ENCODE measurements at places on chromosomes 6 and 20.

- DNase-seq, result no peak
Observed at GRCh38 chr6:5772408-5773120, 234.2 kb downstream of the NRN1 start.

- DNase-seq, result no peak
Observed at GRCh38 chr20:50303573-50304500, 113.2 kb downstream of the CEBPB start.

DNA sequence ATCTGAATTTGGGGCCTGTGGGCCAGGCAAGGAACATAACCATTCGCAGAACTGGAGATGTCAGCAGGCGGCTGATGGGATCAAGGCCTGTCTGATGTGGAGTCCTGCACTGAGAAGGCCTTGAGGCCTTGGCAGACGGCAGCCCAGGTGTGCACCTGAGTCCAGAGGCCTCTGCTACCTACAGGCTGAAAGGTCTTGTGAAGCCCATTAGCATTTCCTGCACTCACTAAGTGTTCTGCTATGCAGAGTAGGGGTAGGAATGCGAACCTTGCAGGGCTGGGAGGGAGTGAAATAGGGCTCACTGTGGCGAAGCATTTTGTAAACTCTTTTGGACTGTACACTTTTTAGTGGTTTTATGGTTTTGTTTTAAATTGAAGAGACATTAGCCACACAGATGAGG lies 48.3 kb upstream of the RNF24 start:
- DNase-seq, result no peak

- DNase-seq, result no peak
Observed at GRCh38 chr6:148700047-148700715, 46.6 kb upstream of the UST start.

- no peak for DNase-seq
Observed at GRCh38 chr6:15509335-15509933, 153.4 kb downstream of the DTNBP1 start.

GRCh38 chr6:27478706-27479318 lies 5.9 kb upstream of the ZNF184 start:
- peak; percentile 86 for DNase-seq

DNA sequence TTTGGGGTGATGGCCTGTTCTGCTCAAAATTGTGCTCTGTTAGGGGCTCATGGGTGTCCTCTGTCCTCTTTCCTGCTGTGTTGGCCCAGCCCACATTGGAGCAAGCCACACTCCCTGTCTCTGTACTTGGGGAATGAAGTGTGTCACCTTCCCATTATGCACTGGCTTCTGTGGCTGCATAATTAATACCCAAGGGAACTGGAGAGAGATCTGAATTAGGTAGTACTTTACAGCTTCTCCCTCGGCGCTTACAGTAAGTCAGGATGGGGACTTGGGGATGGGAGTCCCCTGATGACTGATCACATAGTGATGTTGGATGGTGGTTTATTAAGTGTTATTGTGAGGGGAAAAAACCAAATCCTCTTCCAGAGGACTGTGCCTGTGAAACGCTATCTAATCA lies 116.6 kb downstream of the FOXO3 start:
- no peak for DNase-seq

DNA sequence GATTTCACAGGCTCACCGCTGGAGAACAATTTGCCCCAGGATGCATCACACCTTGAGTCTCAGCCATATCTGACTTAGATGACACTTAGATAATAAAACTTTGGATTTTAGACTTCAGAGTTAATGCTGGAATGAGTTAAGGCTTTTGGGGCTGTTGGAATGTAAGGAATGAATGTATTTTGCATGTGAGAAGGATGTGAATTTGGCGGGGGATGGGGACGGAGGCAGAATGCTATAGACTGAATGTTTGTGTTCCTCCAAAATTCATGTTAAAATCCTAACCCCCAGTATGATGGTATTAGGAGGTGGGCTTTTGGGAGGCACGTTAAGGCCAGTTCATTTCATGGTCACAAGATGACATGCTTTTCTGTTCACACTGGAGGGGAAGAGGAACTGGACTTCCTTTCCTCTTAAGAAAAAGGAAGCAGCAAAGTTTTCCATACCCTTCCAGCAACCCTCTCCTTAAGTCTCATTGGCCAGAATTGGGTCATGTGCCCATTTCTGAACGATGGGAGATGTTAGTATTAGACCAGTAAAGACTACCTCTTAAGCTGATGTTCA lies 5.8 kb upstream of the SRXN1 start:
- no peak for DNase-seq

DNA sequence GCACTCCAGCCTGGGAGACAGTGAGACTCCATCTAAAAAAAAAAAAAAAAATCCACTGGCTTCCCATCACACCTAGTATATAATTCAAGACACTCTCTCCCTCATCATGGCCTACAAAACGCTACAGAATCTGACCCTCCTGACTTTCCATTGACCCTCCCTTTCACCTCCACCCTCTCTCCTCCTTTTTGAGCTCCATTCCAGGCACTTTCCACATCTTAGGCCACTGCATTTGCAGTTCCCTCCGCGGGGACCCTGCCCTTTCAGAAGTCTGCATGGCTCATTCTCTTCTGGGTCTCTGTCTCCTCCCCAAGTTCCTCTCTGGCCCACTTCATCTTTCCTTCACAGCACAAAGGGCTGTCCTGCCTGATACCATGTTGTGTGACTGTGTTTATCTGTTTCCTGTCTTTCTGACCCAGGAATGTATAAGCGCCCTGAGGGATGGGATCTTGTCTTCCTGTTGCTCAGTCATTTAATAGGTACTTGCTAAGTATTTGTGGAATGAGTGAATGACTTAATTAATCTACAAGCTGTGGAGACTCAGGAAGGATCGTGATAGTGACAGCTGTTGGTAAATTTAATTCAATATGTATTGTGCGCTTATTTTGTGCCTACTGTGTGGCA lies 35.2 kb downstream of the NCR2 start:
- DNase-seq, result no peak

DNA sequence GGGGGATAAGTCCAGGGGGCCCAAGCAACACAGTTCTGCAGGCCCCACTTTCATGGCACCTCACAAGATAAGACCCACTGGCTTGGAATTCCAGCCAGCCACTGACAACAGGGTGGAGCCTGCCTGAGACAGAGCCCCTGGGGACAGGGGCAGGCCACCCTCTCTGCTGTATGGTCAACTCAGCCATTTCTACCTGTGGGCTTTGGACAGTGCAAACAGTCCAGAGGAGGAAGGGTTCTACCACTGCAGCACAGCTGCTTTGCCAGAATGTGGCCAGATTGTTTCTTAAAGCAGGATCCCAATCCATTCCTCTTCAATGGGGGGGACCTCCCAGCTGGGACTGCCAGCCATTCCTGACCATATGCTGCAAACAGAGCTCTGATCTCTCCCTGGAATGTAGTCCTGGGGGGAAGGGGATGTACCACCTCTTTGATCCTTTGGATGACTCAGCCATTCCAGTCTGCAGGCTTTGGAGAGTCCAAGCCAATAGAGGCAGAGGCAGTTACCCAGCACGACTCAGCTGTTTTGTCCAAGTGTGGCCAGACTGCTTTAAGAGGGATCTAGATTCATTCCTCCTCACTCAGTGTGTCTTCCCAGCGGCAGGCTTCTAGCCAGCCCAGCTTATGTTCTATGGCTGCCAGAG lies 842.2 kb downstream of the EPHA7 start:
- no peak for DNase-seq

- DNase-seq, result no peak
Observed at GRCh38 chr6:99276747-99277146, 72.7 kb downstream of the FAXC start.

- DNase-seq, result no peak
Observed at GRCh38 chr6:53854843-53855567, 60.2 kb downstream of the LRRC1 start.

DNA sequence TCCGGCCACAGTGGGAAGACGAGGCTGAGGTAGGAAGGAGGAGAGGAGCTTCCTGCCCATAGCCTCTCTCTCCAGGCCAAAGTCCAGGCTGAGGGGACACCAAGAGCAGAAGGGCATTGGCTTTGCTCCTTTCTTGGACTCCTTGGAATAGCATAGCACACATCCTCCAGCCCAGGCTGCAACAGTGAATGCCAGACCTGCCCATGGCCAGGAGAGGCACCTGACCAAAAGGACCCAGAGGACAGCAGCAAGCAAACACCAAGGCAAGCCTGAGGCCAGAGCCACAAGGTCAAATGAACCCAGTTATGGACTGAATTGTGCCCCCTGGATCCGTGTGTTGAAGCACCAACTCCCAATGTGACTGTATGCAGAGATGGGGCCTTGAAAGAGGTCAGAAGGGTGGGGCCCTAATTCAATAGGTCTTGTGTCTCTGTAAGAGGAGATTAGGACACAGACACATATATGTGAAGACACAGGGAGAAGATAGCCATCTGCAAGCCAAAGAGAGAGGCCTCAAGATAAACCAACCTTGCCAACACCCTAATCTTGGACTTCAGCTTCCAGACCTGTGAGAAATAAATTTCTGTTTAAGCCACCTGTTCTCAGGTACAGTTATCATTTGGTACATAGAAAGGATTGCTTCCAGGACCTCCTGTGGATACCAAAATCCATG lies 126.5 kb upstream of the NXT1 start:
- no peak for DNase-seq

DNA sequence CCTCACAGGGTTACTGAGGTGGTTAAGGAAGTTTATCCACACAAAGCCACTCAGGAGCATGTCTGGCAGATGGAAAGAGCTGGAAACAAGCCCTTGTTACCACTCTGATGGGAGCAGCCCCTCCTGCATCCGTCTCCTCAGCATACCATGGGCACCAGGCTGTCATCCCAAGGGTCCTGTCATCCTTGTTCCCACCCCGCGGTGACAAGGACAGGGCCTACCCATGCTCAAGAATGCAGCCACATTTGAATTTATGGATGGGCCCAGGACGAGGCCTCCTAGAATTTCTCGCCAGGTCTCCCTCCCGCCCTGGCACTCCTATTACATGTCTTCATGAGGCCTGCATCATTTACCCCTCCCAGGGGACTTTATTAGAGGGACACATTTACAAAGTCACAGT lies 60.0 kb downstream of the NPEPL1 start:
- no peak for DNase-seq

DNA sequence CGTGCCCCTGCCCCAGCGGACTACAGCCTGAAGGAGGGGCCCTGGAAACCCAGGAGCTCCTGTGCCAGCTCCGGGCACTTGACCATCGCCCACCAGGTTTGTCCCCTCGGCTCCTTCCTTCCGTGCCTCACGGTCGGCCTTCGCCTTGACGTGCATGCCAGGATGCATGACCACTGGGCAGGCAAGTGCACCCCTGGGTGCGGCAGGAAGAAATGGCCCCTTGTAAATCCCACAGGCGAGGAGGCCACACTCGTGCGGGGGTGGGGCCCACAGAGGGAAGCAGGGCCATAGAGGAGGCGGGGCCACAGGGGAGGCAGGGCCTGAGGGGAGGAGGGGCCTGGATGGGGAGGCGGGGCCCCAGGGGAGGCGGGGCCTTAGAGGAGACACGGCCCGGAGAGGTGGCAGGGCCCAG lies 81.7 kb downstream of the YTHDF1 start:
- DNase-seq, result no peak

GRCh38 chr6:50301307-50301706 lies 251.6 kb upstream of the DEFB112 start:
- DNase-seq, result no peak

- no peak for DNase-seq
Observed at GRCh38 chr20:41483553-41483930, 116.9 kb upstream of the EMILIN3 start.

DNA sequence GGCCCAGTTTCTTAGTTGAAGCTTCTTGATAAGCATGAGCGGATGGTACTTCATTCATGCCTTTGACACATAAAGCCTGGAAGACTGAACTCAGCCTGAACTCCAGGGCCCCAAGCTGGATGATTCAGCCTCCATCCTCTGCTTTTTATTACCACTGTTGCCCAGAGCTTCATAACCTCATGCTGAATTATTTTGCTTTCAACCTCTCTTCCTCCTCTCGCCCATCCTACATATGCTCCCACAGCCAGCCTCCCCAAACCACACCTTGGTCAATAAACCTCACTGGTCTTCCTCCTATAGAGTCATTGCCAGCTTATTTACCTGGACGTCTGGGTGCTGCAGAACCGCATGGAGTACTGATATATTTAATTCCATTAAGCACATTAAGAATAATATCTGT lies 59.4 kb downstream of the SLC35B3 start:
- DNase-seq, result no peak

GRCh38 chr6:906920-907319 lies 214.0 kb upstream of the EXOC2 start:
- no peak for DNase-seq

GRCh38 chr6:33981861-33982260 lies 164.0 kb downstream of the GRM4 start:
- no peak for DNase-seq

- DNase-seq, result no peak
Observed at GRCh38 chr6:29917857-29918256, 24.5 kb upstream of the HLA-A start.

GRCh38 chr20:23215344-23215995 lies 129.3 kb upstream of the CD93 start:
- no peak for DNase-seq

GRCh38 chr6:16811277-16811979 lies 50.2 kb upstream of the ATXN1 start:
- no peak for DNase-seq

- no peak for DNase-seq
Observed at GRCh38 chr6:36980876-36981619, 4.9 kb downstream of the MTCH1 start.

DNA sequence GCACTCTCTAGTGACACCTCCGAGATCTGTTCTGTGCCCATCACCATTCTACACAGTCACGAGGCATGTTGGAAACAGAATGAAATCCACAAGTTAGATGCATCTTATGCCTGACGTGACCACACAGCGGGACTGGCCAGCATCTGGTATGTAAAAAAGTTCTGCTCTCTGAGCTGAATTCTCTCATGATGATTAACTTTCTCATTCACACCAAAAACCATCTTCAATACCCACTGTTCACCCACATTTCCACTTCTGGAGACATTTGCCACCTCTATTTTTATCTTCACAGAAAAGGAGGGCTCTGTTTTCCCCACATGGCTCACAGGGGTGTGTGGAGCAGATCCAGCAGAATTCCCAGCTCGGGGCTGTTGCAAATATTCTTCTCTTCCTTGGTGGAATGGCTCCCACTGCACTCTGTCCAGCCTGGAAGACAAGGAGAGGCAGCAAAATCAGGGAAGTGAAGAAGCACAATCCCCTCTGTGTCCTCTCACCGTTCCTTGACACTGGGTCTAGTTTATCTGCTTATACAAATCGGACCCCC lies 303.4 kb downstream of the TAF4 start:
- DNase-seq, result no peak

- no peak for DNase-seq
Observed at GRCh38 chr20:62369815-62370114, 2.7 kb upstream of the LAMA5 start.

- no peak for DNase-seq
Observed at GRCh38 chr6:136520517-136520916, 29.7 kb downstream of the MAP7 start.

- no peak for DNase-seq
Observed at GRCh38 chr6:139287868-139288267, 3.9 kb downstream of the TXLNB start.

- no peak for DNase-seq
Observed at GRCh38 chr6:113629256-113629655, 227.9 kb upstream of the MARCKS start.

DNA sequence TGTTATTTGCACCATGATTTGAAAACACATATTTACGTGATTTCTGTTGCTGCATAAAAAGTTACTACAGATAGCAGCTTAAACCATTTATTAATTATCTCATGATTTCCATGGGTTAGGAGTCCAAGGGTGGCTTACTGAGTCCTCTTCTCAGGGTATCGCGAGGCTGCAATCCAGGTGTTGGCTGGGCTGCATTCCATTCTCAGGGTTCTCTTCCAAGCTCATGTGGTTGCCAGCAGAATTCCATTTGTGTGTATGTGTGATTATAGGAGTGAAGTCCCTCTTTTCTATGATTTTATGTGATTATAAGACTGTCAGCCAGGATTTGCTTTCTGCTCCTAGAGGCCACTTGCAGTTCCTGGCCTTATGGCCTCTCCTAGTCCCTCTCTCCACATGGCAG lies 135.1 kb downstream of the FAM83B start:
- no peak for DNase-seq
